Cardiac septum (tissue), 1 donor: ENCODE measurements at places on chromosomes 7 and 10.
A peak's percentile ranks its signal among the peaks of the same experiment; 100 is the strongest.

DNA sequence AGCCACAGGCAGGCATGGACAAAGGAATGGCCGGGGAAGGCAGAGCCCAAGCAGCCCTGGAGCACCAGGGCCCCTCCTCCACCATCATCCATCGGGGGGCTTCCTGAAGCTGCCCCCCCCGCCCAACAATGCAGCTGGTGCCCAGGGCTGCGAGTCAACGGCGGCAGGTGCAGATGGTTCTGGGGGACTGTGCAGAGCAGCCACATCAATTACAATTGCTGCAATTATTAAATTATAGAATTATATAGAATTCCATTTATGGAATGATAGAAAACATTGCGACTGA, 28.3 kb downstream of the EBF3 start:
- DNase-seq, result peak; percentile 31

DNA sequence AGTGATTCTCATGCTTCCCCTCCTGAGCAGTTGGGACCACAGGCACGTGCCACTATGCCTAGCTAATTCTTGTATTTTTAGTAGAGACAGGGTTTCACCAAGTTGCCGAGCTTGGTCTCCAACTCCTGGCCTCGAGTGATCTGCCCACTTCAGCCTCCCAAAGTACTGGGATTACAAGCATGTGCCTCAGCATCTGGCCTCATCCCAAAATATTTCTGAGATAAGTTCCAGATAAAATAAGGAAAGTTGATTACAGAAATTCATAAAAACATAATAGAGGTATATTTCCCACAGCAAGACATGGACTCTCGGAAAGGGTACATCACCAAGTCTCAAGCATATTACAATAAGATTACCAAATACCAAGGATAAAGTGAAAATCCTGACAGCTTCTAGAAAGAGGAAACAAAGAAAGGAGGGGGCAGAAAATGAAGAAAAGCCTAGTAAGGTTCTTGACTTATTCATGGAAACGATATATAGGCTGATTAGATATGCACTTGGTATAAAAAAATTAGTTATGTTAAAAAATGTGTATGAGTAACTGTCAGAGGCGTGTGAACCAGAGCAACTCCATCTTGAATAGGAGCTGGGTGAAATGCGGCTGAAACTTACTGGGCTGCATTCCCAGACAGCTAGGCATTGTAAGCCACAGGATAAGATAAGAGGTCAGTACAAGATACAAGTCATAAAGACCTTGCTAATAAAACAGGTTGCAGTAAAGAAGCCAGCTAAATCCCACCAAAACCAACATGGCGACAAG, 35.0 kb downstream of the IQUB start:
- DNase-seq, result no peak

DNA sequence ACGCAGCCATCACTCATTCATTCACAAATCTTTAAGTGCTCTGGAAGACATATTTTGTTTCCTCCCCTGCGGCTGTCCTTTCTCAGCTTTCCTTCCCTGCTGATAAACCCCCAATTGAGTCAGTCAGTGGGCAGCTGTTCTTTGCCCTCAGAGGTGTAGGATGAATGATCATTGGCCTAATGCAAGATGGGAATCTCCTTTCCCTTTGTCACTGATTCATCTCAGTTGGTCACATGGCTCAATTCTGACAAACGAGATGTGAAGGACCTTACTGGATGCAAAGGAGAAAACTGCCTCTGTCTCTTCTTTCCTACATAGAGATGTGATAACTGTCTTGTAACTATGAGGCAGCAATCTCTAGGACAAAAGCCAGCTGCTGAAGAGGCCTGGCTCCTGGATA, 44.6 kb downstream of the COL28A1 start:
- DNase-seq, result no peak

DNA sequence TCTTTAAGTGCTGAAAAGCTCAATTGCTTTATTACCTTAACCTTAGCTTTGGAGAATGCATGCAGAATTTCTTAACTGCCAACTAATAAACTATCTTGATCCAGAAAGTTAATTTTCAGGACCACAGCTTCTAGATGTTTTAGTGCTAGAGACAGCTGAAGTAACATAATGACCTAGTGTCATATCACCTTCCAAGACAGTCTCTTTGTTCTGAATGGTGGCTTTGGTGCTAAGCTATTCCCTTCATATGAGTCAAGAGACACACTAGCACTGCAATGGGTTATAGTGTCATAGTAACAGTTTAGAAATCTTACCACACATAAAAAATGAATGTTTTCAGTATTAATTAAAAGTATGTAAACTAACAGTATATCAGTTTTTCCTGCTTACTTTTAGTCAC, 115.4 kb upstream of the LRRN3 start:
- DNase-seq, result no peak

GRCh38 chr7:141702047-141702567, at the start of gene DENND11:
Gene DENND11, minus strand, starts transcription at chr7:141702166. Its CDS starts 13 bp downstream, at chr7:141702153.
- DNase-seq, result no peak

DNA sequence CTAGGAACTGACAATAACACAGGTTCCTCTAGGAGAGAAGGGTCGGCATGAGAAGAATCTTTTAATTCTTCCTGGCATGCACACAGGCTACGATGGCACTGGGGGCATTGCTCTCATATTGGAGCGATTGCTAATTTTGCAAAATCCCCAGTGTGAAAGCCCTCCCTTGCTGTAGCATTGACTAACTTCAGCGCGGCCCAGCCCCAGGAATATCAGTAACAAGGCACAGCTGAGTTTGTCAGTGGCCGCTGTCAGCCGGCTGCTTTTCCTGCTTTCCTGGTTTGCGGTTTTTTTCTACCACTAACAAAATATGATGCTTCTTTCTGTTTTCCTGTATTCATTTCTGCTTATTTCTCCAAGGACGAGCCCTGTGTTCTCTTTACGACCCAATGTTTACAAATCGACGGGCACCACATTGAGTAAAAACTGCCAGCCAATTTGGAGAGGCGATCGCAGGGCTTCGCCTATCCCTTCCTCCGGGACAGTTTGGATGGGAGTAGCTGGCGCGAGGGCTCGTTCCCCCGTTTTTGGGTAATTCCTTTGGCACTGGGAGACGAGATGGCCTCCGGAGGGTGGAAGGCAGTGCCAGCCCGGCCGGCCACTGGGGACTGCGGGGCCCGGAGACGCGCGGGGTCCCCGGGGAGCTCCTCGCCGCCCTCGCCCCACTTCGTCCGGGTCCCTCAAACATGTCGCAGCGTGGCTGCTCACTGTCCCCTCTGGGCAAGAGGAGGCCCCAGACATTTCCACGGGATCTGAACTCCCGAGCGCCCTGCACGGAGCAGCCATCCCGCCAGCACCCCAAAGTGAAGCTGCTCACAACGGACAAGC, 967 bp downstream of the ADARB2 start:
- no peak for DNase-seq

- no peak for DNase-seq
Observed at GRCh38 chr10:113087165-113088029, 137.3 kb downstream of the TCF7L2 start.

DNA sequence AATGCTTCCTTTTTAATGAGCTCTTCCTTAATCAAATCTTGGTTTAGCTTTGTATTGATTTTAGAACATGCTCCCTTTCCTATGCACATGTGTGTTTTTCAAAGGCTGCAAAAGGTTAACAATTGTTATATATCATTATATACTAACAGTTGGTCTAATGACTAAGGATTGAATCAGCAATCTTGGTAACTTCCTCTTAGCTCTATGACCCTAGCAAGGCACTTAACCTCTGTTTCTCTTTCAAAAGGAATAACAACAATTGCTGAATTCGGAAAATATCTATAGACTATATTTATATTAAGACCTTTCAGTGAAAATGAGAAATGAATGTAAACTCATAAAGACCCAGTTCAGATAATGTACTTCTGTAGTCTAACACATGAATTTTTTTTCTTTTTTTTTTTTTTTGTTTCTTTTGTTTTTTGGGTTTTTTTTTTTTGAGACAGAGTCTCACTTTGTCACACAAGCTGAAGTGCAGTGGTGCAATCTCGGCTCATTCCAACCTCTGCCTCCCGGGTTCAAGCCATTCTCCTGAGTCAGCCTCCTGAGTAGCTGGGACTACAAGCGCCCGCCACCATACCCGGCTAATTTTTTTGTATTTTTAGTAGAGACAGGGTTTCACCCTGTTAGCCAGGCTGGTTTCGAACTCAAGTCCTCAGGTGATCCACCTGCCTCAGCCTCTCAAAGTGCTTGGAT, 48.8 kb downstream of the HOXA1 start:
- DNase-seq, result no peak

GRCh38 chr7:22480523-22481075, 19.4 kb downstream of the STEAP1B start:
- no peak for DNase-seq

DNA sequence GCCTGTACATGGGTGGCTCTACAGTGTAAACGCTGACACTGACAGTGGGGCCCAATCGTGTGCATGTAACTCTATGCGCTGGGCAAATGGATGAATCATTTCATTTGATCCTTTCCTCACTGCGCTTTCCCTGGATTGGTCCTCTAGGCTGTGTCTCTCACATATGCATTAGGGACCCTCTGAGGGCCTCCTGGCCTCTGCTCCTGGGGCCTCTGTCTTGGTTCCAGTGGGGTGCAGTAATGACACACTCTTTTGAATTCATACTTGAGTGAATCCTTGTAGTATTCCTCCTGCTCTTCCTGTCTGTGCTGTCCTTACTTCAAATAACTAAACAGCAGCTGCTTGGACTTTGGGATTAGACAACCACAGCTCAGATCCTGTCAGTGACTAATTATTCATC, 176.5 kb upstream of the ADO start:
- DNase-seq, result no peak

DNA sequence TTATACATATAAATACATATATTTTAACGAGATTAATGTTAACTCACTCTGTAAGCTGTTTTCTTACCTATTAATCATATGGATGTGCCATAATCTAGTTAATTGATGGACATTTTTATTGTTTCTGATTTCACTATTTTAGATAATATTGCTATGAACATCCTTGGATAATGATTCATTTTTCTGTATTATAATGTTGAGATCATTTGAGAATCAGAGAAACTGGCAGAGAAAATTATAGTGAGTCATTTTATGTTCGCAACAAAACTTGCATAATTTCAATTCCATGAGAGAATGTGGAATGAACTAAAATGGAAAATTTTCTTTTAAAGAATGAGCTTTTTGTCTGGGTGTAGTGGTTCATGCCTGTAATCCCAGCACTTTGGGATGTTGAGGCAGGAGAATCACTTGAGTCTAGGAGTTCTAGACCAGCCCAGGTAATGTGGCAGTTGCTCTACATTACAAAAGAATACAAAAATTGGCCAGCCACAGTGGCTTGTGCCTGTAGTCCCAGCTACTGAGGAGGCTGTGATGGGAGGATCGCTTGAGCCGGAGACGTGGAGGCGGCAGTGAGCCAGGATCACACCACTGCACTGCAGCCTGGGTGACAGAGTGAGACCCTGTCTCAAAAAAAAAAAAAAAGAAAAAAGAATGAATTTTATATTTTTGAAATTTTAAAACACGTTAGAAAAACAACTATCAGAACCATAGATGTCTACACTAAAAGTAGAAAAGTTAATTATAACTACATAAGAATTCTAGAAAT, 40.5 kb downstream of the PAPSS2 start:
- DNase-seq, result no peak

GRCh38 chr10:103806395-103807187, 48.8 kb downstream of the SH3PXD2A start:
- no peak for DNase-seq
